ENCODE measurements at places on chromosomes 5 and 9.
A peak's percentile ranks its signal among the peaks of the same experiment; 100 is the strongest.

DNA sequence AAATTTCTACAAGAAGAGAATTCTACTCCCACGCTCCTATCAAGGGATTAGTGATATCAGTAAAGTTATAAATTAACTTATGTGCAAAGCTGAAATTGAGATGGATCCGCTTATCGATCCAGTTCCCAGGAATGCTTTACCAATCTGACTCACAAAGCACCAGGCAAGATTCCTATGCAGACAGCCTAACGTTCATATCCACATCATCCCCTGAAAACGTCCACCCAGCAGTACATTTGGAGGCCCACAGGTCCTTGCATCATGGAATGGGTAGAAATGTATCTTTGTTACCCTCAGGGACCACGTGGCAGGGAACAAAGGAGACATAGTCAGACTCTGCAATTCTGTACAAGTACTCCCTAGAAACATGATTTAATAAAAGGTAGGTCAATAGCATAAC lies 147.4 kb downstream of the ESM1 start:
- no peak for DNase-seq

- no peak for DNase-seq
These were observed 25.6 kb upstream of the GSN start for GRCh38 chr9:121242219-121242958.

DNA sequence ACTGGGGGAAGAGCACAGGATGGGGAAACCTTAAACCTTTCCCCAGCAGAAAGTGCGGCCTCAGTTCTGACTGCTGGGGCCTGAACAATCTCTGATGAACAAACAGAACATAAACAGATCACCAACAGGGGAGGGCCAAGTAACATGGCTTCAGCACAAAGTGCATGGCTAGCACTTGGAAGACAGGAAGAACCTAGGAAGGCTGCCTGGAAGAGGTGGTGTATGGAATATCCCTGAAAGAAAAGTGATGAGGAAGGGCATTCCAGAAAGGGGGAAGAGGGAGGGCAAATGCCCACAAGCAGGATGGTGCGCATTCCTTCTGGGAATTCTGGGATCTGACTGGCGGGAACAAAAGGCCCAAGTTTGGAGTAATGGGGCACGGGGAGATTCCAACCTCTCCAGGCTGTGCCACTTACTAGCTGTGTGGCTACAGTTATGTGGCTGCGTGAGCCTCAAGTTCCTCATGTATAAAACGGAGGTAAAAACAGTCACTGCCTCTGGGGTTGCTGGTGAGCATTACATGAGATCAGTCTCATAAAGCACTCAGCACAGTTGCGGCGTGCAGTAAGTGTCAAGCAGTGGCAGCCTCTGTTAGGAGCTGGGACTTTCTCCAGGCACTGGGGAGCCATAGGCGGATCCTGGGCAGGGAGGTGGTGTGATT lies 1.6 kb downstream of the PDGFRB start:
- DNase-seq: peak; percentile 47

- no peak for DNase-seq
These were observed 629.8 kb upstream of the SEMA6A start for GRCh38 chr5:117204404-117204803.

DNA sequence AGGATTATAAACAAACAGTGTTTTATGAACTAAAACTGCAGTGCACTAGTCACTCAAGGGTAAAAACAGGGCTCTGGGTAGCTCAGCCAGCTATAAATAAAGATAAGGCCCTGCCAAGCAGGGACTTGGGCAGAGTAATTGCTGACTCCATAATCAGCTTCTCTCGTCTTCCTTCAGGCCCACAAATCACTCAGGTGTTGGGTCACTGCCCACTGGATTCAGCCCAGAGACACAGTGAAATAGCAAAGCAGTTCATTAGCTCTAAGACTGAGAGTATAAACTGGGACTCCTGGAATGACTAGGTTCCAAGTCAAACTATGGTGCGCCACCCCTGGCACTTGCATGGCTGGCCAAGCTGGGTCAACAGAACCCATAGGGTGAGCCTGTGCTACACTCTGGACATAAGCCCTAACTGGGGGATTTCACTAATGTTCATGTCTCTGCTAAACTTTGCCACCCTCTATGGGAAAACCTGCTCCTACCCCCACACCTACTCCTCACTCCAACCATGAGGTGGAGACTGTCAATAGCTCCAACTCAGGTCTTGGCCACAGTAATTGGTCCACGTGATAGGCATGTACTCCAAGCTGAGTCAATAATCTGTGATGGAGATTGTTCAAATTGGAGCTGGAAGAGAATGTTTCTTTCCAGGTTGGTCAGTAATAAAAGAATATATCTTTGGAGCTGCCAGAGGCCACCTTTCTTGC lies 158.5 kb downstream of the SLIT3 start:
- no peak for DNase-seq

GRCh38 chr9:112032009-112032408 lies 135.4 kb downstream of the UGCG start:
- no peak for DNase-seq

All from Ammon's horn (tissue), 1 donor.